ENCODE measurements at places on chromosomes 3 and 15.

GRCh38 chr3:34207002-34207401, 408.6 kb downstream of the PDCD6IP start:
- DNase-seq: no peak

- DNase-seq: no peak
These were observed 150.3 kb downstream of the SAMMSON start for GRCh38 chr3:70149714-70150400.

DNA sequence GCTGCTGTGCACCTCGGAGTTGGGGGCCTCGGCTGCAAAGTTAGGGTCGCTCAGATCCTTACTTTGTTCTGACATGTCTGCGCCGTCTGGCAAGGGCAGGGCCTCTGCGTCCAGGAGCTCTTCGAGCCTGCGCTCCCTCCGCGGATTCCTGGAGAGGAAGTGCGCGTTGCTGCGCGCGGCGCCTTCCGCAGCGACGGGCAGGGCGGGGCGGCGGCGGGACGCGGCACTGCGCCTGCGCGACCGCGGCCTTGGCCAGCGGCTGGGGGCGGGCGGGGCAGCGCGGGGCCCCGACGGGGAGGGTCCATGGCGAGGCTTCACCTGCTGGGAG, at the start of gene NDN:
TSS of gene NDN (minus strand) at position 163 of the 328 bp plus-strand sequence. CDS start at position 75, 88 bp downstream.
- no peak for DNase-seq

GRCh38 chr15:89835176-89835564, 20.5 kb upstream of the ANPEP start:
- DNase-seq: no peak

DNA sequence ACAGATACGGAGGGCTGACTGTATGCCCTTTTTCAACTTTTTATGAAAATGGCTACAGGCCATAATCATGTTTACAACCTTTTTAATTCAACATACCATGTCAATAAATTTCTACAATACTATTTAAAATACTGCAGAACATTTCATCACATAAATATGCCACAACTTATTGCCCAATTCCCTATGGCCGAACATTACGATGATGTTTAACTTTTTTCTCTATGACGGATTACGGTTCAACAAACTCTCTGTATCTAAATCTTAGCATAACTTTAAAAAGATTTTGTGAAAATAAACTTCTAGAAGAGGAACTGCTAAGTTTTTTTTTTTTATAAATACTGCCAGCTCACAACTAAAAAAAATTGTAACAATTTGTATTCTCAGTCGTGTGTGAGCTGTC, 220.4 kb downstream of the OSBPL10 start:
- DNase-seq: no peak

DNA sequence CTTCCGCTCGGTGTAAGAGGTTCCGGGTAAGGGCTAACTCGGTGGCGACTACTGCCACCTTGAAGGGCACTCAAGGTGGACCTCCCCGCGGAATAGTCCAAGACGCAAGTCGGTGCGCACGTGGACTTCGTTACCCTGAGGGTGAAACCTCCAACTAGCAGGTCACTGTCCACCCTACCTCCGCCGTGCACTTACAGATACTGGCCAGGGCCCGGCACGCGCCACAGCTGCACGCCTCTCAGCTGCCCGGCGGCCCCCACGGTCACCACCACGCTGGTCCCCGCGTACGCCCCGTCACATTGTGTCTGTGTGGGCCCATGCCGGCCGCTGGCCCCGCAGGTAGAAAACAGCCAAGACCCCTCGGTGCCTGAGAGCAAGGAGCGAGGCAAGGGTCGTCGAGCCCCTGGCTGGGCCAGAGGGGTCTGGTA, 1.1 kb downstream of the LTK start:
- DNase-seq: no peak

DNA sequence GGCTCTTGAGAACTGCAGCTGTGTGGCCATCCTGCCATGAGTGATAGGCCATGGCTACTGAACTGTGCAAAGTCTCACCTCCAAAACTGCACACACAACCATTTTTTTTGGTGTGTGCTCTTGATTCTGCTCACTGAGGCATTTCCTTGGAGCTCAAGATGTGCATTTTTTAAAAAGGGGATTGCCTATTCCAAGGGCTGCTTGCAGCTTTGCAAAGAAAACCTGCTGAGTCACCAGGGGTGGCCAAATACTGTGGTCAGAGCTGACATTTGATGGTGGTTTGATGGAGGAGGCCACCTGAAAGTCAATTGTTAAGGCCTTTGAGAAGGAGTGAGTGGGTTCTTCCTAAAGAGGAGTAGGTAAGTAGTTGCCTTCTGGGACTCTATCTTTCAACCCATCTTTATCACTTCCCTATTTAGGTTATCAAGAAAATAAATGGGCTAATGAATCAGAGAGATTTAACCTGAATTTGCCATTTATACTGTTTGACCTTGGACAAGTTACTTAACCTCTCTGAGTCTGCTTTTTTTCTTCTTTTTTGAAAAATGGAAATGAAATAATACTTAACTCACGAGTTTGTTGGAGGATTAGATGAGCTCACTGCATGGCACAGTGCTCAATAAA, 87.9 kb downstream of the CHST2 start:
- no peak for DNase-seq

- DNase-seq: no peak
These were observed 4.4 kb downstream of the NAALADL2 start for GRCh38 chr3:174863488-174863887.

DNA sequence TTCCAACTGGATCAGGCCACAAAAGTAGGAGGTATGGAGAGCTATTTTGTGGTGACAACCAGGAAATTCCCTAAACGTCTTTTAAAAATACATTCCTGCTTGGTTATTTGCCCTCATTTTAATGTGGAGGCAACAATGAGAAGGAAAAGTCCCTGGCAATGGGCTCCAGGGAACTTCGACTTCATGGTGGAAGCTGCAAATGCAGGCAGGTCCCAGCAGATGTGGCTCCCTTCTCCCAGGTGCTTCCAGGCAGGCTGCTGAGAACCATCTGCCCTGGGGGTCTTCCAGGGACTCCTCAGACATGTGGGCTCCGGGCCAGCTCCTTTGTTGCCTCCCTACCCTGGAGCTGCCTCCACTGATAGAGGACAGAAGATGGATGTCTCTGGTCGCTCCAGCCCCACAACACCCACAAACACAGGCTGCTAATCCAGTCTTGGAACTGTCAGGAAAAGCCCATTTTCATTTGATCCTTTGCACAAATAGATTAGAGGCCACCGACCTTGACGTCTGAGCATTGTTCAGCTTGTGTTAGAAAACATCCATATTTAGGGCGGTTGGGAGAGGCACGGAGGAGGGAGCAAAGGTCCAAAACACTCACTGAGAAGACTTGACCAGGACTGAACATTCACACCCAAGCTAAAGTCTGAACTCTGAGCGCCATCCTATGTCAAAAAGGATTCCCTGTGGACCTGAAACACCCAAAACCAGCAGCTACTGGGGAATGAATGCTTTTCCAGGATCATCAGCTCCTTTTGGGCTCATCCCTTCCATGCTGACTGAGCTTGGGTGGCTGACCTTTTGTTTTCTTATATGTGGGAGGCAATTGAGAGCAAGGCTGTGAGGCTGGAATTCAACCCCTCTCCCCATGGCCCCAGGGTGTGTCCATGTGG, 30.2 kb upstream of the SLCO2A1 start:
- no peak for DNase-seq

GRCh38 chr3:140398387-140398786, 279.5 kb upstream of the TRIM42 start:
- DNase-seq: no peak

GRCh38 chr3:38168151-38169026, 3.1 kb downstream of the OXSR1 start:
- DNase-seq: no peak

GRCh38 chr3:27253831-27254230, 115.4 kb downstream of the NEK10 start:
- DNase-seq: peak; percentile 30

DNA sequence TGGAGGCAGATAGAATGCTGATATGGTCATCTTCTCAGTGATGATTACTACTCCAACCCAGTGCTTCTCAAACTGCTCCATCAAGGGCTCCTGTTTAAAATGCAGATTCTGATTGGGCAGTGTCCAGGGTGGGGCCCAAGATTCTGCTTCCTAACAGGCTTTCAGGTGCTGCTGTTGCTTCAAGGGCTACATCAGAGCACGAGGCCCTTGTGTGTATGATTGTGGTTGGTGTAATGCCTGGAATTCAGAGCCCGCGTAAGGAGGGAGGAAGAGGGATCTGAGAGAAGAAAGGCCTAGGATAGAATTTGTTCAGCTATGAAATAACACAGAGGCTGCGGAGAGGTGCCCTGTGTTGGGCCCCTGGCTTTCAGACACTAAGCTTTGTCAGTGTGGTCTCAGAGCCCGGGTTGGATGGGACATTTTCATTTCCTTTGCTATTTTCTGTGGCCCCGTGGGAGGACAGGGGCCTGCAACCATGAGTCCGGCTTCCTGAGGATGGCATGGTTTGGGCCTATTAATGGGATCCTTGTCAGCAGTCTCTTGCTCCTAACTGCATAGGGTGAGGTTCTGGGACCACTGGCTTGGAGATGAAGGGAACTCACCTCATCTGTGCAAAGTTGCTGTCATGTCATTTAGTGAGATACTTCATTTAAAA, 53.0 kb downstream of the ATP1B3 start:
- no peak for DNase-seq

GRCh38 chr3:95721938-95722337, 1092.5 kb upstream of the EPHA6 start:
- no peak for DNase-seq

DNA sequence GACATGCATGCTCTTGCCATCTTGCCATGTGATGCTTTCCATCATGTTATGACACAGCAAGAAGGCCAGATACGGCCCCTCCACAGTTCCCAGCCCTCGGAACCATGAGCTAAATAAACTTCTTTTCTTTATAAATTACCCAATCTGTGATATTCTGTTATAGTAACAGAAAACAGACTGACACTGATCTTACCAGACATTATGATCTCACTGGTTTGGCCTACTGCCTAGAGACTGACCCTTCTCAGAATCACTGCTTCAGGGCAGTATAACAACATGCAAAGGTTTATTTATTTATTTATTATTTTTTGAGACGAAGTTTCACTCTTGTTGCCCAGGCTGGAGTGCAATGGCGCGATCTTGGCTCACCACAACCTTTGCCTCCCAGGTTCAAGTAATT, 14.0 kb downstream of the ZNF619 start:
- no peak for DNase-seq

- no peak for DNase-seq
These were observed 2.9 kb downstream of the ZNF385D start for GRCh38 chr3:21747966-21748555.

GRCh38 chr15:78621810-78622402, 1.1 kb upstream of the CHRNA3 start:
- no peak for DNase-seq

DNA sequence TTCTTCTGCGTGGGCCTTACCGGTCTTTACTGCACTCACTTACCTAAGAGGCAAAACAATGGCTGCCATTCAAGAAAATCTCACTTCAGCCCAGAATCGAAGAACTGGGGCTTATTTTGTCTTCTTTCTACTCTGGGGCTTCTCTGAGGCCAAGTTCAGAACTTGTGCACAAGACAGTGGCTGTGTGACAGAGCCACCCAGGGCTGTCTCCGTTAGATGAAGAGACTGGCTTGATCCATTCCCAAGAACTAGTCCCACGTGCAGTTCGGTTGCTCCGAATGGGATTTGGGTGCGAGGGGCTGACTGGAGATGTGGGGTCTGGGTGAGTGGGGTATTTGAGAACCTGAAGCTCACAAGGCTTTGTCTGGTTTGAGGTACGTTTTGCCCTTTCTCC, 795 bp upstream of the TCF12 start:
- DNase-seq: peak; percentile 33

DNA sequence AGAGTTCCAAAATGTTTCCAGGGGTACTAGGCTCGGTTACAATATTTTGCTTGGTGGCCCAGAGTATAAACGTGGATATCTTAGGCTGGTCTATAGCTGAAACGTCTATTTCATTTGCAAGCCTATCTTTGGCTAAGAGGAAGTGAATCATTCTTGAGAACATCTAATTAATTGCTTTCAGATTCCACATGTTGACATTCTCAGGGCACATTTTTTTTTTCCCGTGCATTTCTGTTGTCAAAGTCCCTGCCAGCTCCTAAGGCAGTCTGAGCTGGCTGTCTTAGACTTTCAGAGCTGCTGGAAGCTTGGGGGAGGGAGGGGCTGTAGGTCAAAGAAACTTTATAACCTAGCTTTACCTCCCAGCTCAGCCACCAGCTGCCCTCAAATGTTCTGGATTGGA, 23.2 kb upstream of the LAMP3 start:
- no peak for DNase-seq

DNA sequence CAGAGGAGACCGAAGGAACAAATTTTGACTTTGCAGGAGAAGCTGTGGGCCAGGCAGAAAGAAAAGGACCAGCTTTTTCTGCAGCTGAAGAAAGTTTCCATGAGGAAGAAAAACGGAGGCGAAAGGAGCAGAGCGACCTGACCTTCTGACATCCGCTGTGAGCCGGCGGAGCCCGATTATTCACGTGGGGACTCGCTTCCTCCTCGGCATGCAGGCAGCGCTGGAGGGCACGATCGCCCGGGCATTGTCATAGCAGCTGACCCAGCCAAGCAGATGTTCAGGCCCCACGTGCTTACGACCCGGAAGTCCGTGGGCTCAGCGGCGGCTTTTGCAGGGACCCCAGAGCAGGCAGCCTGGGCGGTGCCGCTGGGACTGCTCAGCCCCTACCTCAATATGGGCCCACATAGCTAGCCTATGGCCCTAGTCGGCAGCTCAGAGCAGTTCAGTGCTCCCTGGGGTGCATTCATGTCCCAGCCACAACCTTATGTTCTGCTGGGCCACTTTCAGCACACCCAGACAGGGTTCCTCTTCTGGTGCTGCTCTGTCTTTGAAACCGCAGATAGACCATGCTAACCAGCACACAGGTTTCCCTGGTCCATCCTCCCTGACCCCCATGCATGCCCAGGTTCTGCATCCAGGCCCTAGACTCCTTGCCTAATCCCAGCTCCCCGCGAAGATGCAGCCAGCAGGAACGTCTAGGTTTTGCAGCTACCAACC, 10.5 kb upstream of the EIF4A2 start:
- no peak for DNase-seq

DNA sequence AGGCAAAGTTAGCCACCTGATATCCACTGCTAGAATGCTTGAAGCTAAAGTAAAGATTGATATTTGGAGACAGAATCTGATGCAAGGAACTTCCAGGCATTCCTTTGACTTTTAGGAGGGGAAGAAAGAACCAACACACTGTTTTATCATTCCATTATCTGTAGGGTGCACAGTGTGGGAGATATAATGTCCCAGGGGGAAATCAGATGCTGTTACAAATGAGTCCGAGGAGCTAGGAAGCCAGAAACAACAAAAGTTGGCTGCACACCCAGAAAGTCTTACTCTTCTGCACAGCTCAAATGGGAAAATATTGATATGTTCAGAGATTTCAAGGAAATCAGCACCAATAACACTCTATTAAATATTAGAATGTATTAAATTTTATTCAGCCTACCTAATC, 113.6 kb upstream of the ROBO1 start:
- DNase-seq: no peak

GRCh38 chr3:106135451-106136160, 266.8 kb upstream of the CBLB start:
- DNase-seq: no peak

DNA sequence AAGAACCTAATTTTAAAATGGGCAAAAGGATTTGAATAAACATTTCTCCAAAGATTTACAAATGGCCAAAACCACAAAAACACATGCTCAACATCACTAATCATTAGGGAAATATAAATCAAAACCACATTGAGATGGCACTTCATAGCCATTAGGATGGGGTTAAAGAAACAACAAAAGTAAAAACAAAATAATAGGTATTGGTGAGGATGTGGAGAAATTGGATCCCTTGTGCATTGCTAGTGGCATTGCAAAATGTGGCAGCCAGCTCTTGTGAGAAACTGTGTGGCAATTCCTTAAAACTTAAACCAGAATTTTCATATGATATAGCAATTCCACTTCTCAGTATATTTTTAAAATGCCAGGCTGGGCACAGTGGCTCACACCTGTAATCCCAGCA, 126.5 kb downstream of the STT3B start:
- DNase-seq: no peak

All from SHP77 (cell line).